Effector memory CD8-positive, alpha-beta T cell (primary cell): ENCODE measurements at places on chromosomes 6 and 20.

DNA sequence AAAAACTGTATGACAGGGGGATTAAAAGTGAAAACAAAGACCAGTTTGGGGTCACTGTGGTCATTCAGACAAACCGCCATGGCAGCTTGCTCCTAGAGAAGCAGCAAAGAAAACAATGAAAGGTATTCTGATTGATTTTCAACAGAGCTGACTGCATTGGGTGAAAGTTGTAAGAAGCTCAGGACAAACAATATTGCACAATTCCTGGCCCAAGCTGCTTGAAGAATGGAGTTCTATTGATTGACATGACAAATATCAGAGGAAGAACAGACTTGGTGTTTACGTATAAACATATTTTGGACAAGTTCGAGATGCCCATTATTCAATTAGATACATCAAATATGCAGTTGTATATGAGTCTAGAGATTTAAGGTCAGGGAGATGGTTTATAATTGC, 62.0 kb downstream of the TRIM38 start:
- peaks cover 47% of the 10 kb centered on the region for H3K36me3 ChIP-seq
- H3K27ac ChIP-seq = peak overlapping the region; percentile 67
- peaks cover 34% of the 10 kb centered on the region for H3K4me1 ChIP-seq
- no peak for DNase-seq

DNA sequence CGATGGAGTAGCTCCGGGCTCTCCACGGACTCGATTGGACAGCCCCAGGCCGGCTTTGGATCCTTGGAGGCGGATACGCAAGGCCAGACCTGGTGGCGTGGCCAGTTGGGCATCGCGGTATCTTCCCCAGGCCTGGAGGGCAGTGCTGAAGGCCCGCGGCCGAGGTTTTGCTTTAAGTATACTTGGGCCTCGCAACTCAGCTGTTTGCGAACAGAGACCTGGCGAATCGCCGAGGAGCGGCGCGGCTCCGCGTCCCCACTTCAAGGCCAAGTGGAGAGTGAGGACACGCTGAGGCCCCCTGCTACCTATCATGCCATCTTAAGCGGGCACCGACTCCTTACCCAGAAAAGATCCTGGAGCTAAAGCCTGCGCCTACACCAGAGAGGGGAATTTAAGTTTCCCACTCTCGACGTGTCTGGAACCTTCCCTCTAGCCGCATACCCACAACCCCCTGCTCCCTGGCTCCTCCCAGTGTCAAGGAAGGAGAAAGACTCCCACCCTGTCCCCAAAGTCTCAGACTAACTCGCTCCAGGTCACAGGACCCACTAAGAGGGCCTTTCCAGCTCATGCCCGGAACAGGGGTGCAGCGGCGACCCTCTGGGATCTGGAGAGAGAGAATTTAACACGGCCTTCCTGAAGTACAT, 4.1 kb downstream of the LINC00237 start:
- H3K27ac ChIP-seq = peak overlapping the region; percentile 93
- DNase-seq = peak; percentile 19
- H3K27me3 ChIP-seq = peaks cover 41% of the 10 kb centered on the region
- peaks cover 28% of the 10 kb centered on the region for H3K36me3 ChIP-seq
- peaks cover 29% of the 10 kb centered on the region for H3K4me1 ChIP-seq
- H3K4me3 ChIP-seq = peak overlapping the region; percentile 95

DNA sequence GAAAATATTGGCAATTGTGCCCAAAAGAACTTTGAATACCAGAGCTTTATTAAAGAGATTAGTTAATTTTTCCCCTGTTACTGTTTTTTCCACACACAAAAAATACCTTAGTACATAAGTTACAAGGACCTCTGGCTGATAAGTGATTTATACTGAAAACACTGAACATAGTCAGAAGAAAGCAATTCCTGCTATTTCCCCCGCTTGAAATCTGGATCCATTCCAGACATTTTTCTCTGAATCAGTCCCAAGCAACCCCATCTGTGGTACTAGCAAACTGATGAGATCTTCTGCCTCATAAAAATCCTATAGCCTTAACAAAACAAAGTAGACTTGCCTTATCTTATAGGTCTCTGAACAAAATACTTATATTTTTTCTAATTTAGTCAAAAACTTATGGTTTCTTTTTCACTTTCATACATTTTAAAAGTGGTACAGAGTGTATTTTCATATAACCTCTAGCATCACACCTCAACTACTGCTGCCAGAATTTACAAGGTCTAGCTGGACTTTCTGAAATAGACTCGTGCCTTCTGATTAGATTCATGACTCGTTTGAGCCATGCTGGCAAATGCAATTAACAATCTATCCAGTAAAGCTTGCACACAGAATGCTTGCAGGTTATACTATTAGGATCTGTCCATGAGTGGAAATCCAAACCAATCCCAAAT, 111.9 kb downstream of the TBX18 start:
- H3K27ac ChIP-seq = no peak overlapping the region
- no peak for DNase-seq
- H3K27me3 ChIP-seq = no peaks in the 10 kb centered on the region
- H3K4me3 ChIP-seq = no peak overlapping the region

GRCh38 chr6:12068899-12069557, 56.9 kb downstream of the HIVEP1 start:
- H3K4me1 ChIP-seq = peaks cover 30% of the 10 kb centered on the region
- DNase-seq = no peak
- H3K27me3 ChIP-seq = no peaks in the 10 kb centered on the region
- H3K36me3 ChIP-seq = peaks cover 6% of the 10 kb centered on the region

- H3K27ac ChIP-seq = no peak overlapping the region
- H3K4me3 ChIP-seq = no peak overlapping the region
- no peaks in the 10 kb centered on the region for H3K4me1 ChIP-seq
- no peaks in the 10 kb centered on the region for H3K36me3 ChIP-seq
- no peak for DNase-seq
Observed at GRCh38 chr6:78243519-78243918, 590.7 kb downstream of the MEI4 start.

- H3K36me3 ChIP-seq = peaks cover 10% of the 10 kb centered on the region
- no peak for DNase-seq
- peak overlapping the region; percentile 93 for H3K27ac ChIP-seq
- H3K4me3 ChIP-seq = peak overlapping the region; percentile 90
- H3K27me3 ChIP-seq = no peaks in the 10 kb centered on the region
- H3K4me1 ChIP-seq = peaks cover 22% of the 10 kb centered on the region
Observed at GRCh38 chr20:50193836-50194421, 3.3 kb downstream of the CEBPB start.

DNA sequence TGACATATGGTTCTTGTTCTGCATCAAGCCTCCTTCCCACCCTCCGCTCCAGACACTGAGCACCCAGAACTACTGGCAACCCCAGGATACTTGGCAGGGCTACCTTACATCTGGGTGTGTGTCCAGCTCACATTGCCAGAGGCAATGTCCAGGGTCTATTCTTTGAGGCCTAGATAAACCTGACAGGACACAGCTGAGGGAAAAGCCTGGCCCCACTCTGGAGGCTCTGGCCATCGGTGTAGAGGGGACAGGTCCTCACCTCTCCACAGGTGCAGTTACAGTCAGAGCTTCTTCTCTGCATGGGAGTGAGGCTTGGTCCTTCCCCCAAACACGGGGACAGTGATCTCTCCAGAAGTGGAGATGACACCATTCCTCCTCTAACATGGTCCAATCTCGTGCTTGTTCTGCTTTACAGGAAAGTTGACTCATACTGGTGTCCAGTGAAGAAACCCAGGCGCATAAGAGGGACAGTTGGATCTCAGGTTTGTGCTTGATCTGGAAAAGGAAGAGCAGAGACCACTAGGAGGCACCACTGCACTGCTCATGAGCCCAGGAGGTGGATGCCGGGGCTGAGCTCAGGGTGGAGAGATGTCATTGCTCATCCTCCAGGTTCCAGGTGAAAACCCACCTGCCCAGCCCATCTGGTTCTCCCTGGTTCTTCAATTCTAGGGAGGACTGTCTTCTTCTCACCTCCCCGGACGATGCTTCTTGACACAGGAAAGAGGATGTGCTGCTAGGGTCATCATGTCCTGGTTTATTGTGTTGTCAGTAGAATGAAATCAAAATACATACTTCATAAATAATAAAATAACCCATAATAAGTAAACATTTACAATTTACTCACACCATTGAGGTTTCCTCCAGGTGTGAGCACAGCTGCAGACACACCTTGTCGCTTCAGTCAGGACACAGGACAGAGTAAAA, 14.7 kb downstream of the HLA-F start:
- peaks cover 2% of the 10 kb centered on the region for H3K36me3 ChIP-seq
- H3K27me3 ChIP-seq = no peaks in the 10 kb centered on the region
- H3K27ac ChIP-seq = no peak overlapping the region
- DNase-seq = peak; percentile 65
- no peak overlapping the region for H3K4me3 ChIP-seq

- no peaks in the 10 kb centered on the region for H3K36me3 ChIP-seq
- H3K27ac ChIP-seq = no peak overlapping the region
- no peak overlapping the region for H3K4me3 ChIP-seq
- H3K27me3 ChIP-seq = peaks cover 54% of the 10 kb centered on the region
- no peak for DNase-seq
Observed at GRCh38 chr20:58154113-58154512, 74.3 kb downstream of the ANKRD60 start.

DNA sequence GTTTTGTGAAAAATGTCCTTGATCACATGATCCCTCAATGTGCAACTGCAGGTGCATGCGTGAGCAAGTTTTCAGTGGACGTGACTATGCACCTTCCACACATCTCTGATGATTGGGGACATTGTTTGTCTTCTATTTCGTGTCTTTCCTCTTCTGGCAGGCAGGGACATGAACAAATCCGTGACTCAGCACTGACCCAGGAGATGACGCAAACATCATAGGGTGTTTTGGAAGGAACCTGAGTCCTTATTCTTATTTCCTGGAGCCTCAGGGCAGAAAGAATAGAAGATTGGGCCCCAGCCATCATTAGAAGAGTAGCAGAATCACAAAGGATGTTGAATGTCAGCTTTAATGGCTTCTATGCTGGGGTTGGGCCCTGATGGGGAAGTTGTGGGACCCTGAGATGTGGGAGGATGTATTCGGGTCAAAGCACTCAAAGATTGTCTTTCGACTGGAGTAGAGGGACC, 11.9 kb upstream of the SIRPD start:
- H3K27ac ChIP-seq = no peak overlapping the region
- H3K36me3 ChIP-seq = peaks cover 3% of the 10 kb centered on the region
- no peaks in the 10 kb centered on the region for H3K4me1 ChIP-seq
- H3K27me3 ChIP-seq = peaks cover 20% of the 10 kb centered on the region

- no peaks in the 10 kb centered on the region for H3K4me1 ChIP-seq
- no peak for DNase-seq
- no peak overlapping the region for H3K4me3 ChIP-seq
- peaks cover 20% of the 10 kb centered on the region for H3K27me3 ChIP-seq
- no peaks in the 10 kb centered on the region for H3K36me3 ChIP-seq
Observed at GRCh38 chr20:17320456-17320855, 93.6 kb downstream of the PCSK2 start.

DNA sequence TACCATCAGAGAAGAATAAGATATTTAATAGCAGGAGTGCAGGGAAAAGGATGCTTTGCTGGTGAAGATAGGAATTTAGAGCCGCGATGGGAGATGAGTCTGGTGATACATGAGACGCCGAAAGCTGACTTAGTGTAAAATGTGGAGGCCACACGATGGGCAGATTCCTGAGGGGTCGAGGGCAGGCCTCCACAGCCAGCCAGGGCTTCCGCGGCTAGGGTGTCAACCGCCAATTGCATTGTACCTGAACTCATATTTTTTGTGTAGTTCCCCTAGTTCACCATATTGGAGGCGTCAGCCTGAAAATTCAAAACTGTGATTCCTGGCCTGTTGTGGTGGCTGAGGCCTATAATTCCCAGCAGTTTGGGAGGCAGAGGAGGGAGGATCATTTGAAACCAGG, 8.5 kb downstream of the ETV7 start:
- no peaks in the 10 kb centered on the region for H3K27me3 ChIP-seq
- peak overlapping the region; percentile 71 for H3K27ac ChIP-seq
- H3K4me1 ChIP-seq = no peaks in the 10 kb centered on the region
- peaks cover 4% of the 10 kb centered on the region for H3K36me3 ChIP-seq
- H3K4me3 ChIP-seq = no peak overlapping the region

DNA sequence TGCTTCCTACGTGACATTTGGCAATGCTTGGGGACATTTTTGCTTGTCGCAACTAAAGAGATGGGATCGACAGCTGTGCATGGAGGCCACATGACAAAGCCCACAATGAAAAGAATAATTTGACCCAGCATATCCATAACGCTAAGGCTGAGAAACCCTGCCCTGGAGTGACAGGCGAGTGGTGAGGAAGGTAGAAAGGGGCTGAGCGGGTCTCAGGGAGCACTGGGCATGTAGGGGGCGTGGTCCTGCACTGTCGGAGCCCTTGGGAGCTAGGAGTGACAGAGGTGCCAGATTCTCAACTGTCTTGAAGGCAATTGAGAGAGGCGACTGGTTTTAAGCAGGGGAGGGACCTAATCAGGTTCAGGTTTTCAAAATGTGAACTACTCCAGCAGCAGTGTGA, 13.6 kb downstream of the GGTLC1 start:
- DNase-seq = no peak
- no peaks in the 10 kb centered on the region for H3K4me1 ChIP-seq
- no peak overlapping the region for H3K4me3 ChIP-seq
- no peaks in the 10 kb centered on the region for H3K36me3 ChIP-seq

- no peak overlapping the region for H3K4me3 ChIP-seq
- no peak for DNase-seq
- peaks cover 4% of the 10 kb centered on the region for H3K4me1 ChIP-seq
- H3K36me3 ChIP-seq = no peaks in the 10 kb centered on the region
- no peak overlapping the region for H3K27ac ChIP-seq
- H3K27me3 ChIP-seq = peaks cover 39% of the 10 kb centered on the region
Observed at GRCh38 chr6:33985313-33985751, 160.6 kb downstream of the GRM4 start.

DNA sequence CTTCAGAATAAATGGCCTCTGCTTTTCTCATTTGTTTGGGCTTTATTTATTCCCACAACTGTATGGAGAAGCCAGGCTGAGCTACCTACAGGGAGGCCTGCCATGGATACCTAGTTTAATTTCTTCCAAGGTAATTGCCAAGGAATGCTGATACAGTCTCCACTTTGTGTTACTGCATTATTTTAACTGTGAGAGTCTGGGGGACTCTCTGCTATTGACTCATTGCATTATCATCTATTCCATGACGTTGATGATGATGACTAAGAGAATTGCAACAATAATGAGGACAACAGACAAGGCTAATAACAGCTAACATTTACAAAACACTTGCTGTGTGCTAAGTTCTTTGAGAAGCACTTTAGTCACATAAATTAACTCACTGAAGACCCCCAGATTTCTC, 88.3 kb upstream of the COL21A1 start:
- no peak for DNase-seq
- H3K4me1 ChIP-seq = no peaks in the 10 kb centered on the region
- H3K36me3 ChIP-seq = no peaks in the 10 kb centered on the region
- no peak overlapping the region for H3K27ac ChIP-seq

DNA sequence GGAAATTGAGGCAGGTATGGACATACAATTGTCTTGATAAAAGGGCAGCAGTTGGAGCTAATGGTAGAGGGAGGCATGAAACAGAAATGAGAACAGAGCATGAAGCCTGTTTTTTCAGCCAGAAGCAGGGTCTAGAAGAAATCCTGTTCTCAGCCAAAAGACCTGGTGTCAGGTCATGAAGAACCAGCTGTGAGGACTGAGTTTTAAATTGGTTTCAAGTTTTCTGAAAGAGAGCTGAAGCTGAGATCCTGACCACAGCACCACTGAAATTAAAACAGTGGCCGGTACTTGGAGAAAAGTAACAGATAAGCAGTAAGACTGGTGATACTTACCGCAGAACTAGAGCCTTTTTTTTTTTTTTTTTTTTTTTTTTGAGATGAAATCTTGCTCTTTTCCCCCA, 283.8 kb upstream of the BMP2 start:
- no peak overlapping the region for H3K4me3 ChIP-seq
- H3K27me3 ChIP-seq = no peaks in the 10 kb centered on the region

GRCh38 chr6:33936886-33937285, 133.1 kb upstream of the MLN start:
- H3K27me3 ChIP-seq = peaks cover 52% of the 10 kb centered on the region
- no peak overlapping the region for H3K27ac ChIP-seq
- DNase-seq = no peak
- H3K4me1 ChIP-seq = peaks cover 3% of the 10 kb centered on the region
- no peak overlapping the region for H3K4me3 ChIP-seq
- H3K36me3 ChIP-seq = no peaks in the 10 kb centered on the region
